ENCODE measurements at places on chromosomes 6 and 20.
A peak's percentile ranks its signal among the peaks of the same experiment; 100 is the strongest.

- no peak for DNase-seq
Observed at GRCh38 chr20:44540834-44541233, 19.0 kb upstream of the SERINC3 start.

- DNase-seq, result no peak
Observed at GRCh38 chr20:22684072-22684762, 99.8 kb upstream of the FOXA2 start.

DNA sequence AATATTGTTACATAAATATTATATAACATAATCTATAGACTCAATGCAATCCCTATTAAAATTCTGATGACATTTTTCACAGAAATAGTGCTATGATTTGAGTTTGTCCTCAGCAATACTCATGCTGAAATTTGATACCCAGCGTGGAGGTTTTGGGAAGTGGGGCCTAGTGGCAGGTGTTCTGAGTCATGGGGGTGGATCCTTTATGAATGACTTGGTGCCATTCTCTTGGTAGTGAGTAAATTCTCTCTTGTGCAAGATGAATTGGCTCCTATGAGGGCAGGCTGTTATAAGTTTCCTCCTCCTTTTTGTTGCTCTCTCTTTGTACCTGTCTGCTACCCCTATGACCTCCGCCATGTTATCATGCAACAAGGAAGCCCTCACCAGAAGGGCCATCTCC is 65.8 kb downstream of the SHPRH start:
- no peak for DNase-seq

- no peak for DNase-seq
Observed at GRCh38 chr6:25326126-25326525, 47.0 kb downstream of the CARMIL1 start.

DNA sequence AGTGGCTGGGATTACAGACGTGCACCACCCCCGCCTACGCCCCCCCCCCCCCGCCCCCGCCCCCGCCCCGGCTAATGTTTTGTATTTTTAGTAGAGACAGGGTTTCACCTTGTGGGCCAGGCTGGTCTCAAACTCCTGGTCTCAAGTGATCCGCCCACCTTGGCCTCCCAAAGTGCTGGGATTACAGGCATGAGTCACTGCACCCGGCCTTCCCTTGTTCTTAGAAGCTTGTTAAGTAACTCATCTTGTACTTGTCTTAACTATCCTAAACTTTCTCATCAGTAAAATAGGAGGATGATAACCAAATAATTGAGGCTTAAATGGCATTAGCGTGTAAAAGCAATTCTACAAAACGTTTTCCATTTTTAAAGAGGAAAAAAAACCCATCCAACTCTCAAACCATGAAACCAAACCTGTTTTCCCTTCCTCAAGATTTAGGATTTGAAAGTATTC is 4.2 kb downstream of the CDYL start:
- DNase-seq, result no peak

DNA sequence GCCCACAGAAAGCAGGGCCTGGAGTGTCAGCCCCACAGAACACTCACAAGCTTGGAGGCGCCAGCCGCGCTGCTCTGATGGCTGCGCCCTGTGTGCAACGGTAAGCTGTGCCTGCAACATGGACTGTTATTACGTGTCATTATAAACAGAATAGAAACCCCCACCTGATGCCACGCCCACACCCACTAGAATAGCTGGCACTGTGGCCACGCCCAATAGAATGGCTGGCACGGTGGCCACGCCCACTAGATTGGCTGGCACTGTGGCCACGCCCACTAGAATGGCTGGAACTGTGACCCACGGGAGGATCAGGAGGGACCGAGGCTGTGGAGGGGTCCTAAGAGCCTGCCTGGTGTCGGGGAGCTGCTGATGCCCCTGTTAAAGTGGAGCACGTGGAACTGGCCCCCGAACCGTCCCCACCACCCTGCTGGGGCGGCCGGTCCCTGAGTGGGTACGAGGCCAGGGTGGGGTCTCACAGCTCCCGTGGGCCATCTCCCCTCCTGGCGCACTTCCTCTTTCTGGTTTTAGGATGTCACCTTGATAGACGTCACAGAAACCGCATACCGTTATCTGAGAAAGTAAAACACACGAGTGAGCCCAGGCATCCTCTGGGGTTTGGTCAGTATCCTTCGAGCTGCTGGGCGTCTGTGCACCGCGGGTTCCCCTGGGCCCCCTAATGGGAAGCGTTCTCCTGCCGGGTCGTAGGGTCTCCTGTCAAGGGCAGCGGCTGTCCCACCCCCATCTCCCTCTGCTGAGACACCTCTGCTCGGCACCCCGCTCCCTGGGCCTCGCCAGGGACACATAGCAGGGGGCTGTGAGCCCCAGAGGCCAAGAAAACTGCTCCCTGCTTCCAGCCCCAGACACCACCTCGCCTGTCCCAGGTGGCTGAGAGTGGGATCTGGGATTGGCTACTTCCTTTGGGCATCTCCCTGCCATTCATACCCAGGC is 25.4 kb downstream of the SLC17A9 start:
- peak; percentile 66 for DNase-seq

DNA sequence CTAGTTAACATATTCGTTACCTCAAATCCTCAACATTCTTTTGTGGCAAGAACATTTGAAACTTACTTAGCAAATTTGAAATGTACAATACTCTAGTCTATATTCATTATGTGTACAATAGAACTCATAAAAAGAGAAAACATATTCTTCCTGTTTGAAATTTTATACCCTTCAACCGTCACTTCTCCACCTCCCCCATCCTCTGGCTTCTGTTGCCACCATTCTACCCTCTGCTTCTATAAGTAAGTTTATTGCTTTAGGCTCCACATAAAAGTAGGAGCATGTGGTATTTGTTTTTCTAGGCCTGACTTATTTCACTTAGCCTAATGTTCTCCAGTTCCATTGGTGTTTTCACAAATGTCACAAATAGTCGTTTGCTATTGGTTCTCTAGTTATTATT is 205.3 kb downstream of the TENT5A start:
- DNase-seq, result no peak

- no peak for DNase-seq
Observed at GRCh38 chr6:154266560-154267099, 90.0 kb downstream of the IPCEF1 start.

GRCh38 chr6:166703149-166703710 is 76.2 kb upstream of the RPS6KA2 start:
- no peak for DNase-seq

DNA sequence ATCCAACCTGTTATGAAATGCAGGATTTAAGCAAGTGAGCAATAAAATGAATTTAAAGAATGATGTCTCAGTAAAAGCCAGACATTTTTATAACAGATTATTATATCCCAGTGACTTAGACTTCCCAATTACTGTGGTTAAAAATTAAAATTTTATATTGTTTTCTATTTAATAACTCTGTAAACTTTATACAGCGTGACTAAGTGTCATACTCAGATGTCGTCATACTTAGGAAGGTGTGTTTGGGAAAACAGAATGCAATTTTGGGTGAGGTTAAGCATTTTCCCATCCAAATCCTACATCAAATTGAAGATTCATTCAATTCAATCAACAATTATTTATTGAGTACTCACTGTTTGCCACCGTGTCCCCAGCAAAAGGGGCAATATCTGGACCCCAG is 31.4 kb upstream of the FRMD1 start:
- DNase-seq, result no peak

DNA sequence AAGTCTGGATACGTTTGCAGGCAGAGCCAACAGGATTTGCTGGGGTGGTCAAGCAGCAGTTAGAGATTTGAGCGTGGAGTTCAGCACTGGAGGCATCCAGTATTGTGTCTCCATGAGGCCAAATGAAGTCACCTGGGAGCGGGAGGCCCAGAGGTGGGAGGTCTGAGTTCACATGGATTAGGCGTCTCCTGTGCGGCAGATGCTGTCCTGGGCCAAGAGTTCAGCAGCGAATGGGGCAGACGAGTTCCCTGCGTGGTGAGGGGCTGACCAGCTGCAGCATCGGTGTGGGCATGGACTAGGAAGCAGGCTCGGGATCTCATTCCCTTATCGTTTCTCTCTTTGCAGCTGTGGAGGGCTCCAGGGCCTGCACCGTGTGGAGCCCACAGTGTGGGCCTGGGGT is 66.2 kb downstream of the BCAS4 start:
- no peak for DNase-seq

- no peak for DNase-seq
Observed at GRCh38 chr6:163231356-163232014, 183.0 kb upstream of the QKI start.

DNA sequence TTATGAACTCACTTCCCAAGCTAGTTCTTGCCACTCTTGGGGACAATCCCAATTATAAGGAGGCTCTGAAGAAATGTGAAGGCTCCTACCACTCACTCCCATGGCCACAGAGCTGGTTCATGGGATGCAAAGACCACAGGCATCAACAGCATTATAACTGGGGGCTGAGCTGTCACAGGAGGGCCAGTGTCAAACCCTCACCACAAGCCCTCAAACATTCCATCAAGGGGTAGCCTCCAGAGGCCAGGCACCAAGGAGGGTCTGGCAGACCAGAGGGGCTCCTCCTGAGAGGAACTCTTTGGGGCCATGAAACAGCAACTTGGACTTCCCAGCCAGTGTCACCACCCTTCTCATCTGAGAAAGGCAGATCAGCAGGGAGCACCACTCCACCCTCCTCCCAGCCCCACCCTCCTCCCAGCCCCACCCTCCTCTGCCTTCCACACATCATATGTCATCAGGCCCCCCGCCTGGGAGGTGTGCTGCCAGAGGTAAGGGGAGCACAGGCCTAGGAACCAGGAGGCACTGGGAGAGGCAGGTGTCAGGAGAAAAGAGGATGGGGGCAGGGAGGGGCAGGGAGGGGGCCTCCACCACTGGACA is 1.2 kb upstream of the TSPO2 start:
- no peak for DNase-seq

- DNase-seq, result no peak
Observed at GRCh38 chr6:129329678-129330077, 380.3 kb downstream of the ARHGAP18 start.

DNA sequence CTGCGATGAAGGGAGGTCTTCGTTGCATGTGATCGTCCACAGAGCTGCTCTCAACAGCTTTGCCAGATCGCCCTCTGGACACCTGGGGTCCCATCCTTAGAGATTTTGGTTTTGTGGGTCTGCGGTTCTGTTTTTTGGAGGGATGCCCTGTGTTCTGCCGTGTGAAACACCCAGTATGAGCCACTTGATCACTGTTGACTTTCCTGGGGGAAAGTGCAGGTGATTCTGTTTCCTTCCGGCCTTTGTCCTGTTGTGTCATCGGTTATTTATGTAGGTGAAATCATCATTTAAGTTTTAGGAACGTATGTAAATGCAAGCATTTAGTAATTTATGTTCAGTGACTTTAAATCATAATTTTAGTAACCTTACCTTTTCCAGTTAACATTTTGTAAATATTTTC is 56.4 kb upstream of the SLC22A1 start:
- DNase-seq, result no peak

GRCh38 chr6:116165596-116165995 is 39.7 kb upstream of the COL10A1 start:
- DNase-seq, result no peak

DNA sequence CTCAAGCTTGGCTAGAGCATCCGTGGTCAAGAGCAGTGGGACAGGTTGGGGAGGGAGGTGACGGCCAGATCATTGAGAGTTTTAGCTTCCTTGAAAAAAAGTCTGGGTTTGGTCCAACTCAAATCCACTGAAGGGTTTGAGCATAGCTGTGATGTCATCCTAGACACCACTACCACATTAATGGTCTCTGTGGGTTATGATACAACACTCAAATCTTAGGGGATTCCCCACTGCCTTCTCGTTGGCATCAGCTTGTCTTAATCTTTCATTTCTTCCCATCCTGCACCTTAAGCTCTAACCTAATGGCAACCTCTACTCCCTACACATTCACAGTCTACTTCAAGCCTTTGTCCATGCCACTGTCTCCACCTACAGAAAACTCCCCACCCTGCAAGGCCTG is 77.3 kb downstream of the BMP6 start:
- no peak for DNase-seq

DNA sequence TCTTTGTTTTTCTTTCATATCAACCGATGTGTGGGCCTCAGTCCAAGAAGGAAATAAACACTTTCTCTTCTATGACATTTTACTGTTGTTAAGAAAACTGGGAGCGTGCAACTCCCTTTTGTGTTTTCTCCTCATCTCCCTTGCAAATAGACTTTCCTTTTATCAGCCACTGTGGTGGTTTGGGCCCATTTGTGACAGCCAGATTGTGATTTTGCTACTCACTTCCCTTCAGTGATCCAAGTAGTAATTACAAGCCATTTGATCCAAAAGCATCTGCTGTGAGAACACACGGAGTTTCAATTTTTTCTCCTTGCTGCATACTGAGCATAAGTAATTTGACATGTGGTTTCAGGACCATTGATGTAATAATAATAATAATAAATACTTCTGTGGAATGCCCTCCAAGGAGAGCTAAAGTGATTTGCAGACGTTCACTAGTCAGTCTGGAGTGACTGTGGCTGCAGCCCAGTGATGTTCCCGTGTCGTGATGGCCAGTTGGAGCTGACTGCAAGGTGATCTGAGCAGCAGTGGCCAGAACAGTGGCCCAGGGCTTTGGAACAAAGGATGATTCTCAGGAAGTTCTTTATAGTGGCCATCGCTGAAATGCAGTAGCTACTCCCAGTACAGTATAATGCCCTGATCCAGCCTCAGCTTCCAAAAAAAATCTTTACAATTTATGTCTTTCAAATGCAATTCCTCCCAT is 91.9 kb upstream of the CLDN20 start:
- DNase-seq, result no peak

GRCh38 chr6:156556811-156557210 is 220.4 kb upstream of the ARID1B start:
- no peak for DNase-seq

GRCh38 chr6:135002974-135003703 is 51.5 kb downstream of the HBS1L start:
- no peak for DNase-seq

DNA sequence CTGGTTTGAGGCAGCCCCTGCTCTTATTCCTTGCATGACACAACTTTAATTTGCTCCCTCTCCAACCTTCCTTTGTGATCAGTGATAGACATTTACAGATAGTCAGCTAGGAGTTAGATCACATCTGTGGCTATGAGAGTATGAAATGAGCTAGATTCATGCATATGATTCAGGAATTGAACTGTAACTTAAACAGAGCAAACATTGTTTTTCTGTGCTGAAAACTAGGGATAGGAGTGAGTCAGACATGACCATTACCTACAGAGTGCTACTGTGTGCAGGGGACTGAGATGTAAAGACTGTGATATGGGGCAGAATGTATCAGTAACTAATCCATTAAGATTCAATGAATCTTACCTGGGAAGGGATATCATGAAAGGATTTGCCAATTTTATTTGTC is 279.4 kb upstream of the SPTLC3 start:
- no peak for DNase-seq

GRCh38 chr6:108364470-108364869 is 69.6 kb downstream of the AFG1L start:
- no peak for DNase-seq

DNA sequence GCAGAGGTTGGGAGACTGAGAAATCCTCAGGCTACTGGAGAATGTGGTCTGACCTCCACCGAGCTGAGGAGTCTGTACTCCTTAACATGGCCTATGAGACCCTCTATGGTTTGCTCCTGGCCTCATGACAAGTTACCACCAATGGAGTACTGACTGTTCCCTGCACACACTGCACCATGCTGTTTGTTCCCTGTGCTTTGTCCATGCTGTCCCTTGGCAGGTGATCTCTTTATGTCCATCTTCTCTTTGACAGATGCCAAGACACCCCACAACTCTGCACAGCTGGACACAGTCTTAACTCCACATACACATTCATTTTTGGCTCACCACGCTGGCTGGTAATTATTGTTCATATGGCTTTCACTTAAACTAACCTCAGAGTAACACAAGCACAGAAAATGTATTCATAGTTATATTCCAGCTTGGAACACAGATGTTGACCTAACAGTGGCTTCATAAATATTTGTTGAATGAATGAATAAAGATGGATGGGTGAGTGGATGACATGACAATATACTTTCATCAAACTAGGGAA is 258.0 kb downstream of the ATXN1 start:
- DNase-seq, result no peak

All from activated naive CD4-positive, alpha-beta T cell (primary cell).